ENCODE measurements at places on chromosomes 5 and 9. TPM values are rescaled to one million over a fixed set of nuclear protein-coding genes. Genes with fewer than 3 reads are reported as not detected.

DNA sequence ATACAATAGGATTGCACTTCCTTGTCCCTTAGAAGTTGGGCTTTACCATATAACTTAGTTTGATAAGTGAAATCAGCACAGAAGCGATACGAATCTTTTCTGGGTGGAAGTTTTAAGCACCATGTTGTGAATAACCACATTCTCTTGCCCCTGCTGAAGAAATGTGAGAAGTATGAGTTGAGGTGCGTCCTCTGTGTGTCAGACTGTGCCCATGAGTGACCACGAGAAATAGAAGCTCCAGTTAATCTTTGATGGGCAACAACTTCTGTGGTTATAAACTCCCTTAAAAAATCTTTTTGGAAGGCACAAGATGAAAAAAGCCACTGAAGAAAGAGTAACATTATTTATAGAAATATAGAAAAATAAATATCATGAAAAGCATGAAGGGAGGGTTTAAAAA is 668.2 kb downstream of the DTWD2 start:
- DNase-seq = no peak

- no peak for DNase-seq
Measured at GRCh38 chr5:172351240-172351778, 67.7 kb upstream of the UBTD2 start.

Gene SLC23A1
- not detected for total RNA-seq

GRCh38 chr9:76667521-76667957 is 96.7 kb upstream of the PCA3 start:
- DNase-seq = no peak

Gene FKBP15
- 19.5 TPM for total RNA-seq

Gene IL17B
- total RNA-seq = not detected

DNA sequence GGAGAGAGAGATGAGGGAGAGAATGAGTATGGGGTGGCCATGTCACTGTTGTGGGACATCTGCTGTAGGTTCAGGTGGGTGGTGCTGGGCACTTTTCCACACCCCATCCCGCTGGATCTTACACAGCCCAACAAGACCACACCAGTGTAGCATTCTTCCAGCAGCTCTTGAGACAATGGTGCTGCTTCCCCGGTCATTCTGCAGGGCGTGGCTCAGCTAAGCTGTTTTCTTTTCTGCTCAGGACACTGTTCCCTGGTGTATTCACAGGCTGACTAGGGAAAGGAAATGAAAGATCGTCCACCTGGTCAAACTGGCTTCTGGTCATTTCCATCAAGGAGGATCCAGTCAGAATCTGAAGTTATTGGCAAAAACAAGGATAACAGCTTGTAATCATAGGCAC is 75.6 kb downstream of the S1PR3 start:
- DNase-seq = no peak

DNA sequence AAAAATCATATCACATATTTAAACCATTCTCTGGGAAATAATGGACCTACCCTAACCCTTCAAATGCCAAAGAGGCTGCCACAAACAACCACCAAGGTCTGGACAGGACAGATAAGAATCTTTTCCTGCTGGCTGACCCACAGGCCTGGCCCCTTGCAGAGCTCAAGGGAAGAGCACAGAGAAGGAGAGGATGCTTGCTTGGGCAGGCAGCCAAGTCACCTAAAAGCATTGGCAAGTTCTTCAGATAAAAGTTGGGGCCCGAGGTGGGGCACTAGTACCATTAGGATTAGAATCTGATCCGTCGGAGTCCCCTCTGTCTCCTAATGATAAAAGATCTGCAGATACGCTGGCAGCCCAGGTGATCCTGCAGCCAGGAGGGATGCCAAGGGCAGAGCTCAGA is 176.6 kb downstream of the GABBR2 start:
- no peak for DNase-seq

Data from right cardiac atrium (tissue), 5 donors.